ENCODE measurements at places on chromosomes 16 and 17.

DNA sequence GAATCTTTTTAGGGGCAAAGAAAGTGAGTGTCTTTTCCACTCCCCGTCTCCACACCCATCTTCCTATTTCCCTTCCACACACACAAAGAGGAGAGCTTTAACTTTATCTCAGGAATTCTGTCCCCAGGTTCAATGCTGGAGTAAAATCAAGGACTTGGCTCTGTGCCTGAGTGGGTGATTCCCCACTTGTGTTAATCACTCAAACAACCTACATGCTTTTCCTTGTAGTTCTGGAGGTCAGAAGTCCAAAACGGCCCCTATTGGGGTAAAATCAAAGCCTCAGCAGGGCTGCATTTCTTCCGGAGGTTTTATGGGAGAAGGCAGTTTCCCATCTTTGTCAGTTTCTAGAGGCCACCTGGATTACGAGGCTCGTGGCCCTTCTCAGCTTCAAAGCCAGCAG lies 422.3 kb upstream of the RBFOX1 start:
- DNase-seq, result no peak

DNA sequence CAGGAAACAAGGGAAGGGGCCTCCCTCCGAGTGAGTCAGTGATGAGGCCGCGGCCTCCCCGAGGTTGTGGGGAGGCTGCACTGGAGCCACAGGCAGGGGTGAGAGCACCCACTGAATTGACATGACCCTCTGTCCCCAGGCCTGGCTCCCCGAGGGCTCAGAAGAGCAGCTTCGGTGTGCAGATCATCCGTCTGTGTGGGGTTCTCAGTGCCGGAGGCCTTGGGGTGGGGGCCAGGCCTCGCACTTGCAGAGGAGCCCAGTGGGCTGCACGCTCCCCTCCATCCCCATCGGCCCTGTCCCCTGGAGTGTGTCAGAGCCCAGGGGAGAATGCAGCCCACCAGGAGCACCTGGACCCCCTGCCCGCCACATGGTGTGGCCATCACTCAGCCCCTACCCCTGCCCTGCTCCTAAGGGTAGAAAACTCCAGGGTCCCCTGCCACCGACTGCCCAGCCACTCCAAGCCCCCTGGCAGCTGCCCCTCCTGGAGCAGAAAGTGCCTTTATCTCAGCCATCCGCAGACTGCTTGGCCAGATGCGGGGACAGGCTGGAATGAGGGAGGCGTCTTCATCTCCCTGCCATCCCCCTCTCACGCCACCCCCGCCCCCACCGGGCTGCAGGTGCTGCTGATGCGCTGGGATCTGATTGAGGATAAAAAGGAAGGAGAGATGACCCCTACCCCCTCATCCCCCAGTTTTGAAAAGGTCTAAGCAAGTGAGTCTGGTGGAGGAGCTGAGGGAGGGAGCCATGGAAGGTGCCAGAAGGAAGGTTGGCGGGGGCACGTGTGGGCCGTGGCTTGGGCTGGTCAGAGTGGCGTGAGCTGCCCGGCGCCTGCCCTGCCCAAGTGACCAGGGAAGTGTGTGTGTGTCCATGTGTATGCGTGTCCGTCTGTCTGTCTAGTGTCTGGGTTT lies 358.3 kb downstream of the SEC14L1 start:
- no peak for DNase-seq

- DNase-seq, result no peak
These were observed at the start of gene FBXL16 for GRCh38 chr16:705431-706188. FBXL16 (minus strand) TSS chr16:705801; CDS start chr16:697405, 8,396 bp downstream.

DNA sequence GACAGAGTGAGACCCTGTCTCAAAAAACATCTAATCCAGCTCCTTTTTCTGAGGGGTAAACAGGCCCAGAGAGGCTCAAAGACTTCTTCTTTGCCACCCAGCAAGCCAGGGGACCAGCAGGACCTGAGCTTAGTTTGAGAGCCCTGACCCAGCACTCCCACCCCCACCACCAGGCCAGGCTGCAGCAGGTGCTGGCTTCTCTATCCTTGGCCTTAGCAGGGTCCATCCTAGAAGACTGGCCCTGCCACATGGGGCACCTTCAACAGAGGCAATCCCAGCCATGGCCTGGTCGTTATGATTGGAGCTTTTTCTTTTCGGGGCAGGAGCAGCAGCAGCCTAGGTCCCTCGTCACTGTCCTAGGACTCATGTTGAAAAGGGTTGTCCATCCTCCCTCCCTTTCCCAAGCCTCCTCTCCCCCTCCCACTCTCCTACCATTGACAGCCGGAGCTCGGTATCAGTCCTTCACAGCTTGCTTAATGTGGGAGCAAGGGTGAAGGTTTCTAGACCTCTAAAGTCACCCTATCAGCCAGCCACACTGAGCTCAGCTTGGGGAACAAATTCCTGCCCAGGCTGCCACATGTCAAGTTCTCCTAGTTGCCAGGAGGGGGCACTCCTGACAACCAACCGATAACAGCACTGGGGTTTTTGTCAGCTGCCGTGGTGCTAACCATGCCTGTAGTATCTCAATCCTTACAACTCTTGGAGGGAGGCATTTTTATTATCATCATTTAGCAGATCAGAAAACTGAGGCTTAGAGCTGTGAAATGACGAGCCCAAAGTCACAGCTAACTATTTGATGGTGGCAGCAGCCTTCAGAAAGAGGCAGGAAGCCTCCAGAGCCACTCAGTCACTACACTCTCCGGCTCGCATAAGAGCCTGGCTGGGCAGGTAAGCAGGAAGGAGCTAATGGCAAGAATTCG lies 11.2 kb downstream of the MRPL27 start:
- peak; percentile 59 for DNase-seq

DNA sequence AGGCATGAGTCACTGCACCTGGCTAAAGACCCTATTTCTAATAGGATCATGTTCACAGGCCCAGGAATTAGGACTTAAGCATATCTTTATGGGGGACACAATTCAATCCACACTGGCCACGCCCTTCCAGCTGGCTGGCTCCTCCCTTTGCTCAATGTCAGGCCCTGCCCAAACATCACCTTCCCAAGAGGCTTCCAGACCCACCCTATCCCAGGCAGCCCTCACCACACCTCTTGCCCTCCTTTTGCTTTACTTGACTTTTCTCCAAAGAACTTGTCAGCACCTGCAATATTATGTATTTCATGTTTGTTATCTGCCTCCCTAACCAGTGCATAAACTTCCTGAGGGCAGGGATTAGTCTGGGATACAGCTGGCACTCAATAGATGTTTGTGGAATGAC lies 109.6 kb upstream of the CDH5 start:
- no peak for DNase-seq

- DNase-seq, result no peak
These were observed 6.7 kb upstream of the LPO start for GRCh38 chr17:58231641-58232040.

DNA sequence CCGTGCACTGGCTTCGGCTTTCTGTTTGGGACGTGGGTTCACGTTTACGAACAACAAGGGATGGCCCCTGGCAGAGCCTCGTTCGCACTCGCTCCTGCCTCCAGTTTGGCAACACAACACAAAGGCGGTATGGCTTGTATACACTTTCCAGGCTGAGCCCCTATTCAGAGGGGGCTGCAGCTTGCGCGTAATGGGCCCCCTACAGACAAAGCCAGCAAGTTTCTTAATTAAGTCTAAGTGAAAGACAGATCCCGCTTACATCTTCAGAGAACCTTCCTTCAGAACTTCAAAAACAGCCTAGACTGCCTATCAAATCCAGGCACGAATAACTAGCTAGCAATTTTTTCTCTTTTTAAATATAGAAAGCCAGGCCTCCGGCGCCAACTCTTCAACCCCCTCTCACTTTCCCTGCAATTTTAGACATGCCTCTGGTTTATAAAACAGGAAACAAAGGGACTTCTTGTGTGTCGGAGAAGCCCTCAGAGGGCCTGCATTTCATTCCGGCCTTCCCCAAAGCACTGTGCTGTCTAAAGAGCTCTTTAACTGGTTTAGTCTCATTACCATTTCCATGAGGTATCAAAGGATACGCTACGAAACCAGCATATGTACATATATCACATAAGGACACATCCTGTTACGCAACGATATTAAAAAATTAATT lies 244.9 kb downstream of the STX8 start:
- no peak for DNase-seq

DNA sequence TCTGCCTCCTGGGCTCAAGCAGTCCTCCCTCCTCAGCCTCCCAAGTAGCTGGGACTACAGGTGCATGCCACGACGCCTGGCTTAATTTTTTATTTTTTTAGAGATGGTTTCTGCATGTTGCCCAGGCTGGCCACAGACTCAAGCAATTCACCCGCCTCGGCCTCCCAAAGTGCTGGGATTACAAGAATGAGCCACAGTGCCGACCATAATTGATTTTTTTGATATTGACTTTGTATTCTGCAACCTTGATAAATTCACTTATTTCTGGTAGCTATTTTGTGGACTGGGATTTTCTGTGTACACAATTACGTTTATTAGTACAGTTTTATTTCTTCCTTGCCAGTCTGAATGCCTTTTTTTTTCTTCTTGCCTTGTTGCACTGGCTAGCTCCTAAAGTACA lies 30.0 kb downstream of the TAOK1 start:
- no peak for DNase-seq

- DNase-seq, result no peak
These were observed 20.8 kb downstream of the ATP6V0D1 start for GRCh38 chr16:67460168-67460567.

- DNase-seq, result no peak
These were observed 136.3 kb downstream of the BANP start for GRCh38 chr16:88087517-88087877.

All from CD8-positive, alpha-beta T cell (primary cell).